ENCODE measurements at places on chromosomes 16 and 17.

GRCh38 chr17:79136596-79136995 lies 62.0 kb downstream of the ENGASE start:
- DNase-seq: no peak

DNA sequence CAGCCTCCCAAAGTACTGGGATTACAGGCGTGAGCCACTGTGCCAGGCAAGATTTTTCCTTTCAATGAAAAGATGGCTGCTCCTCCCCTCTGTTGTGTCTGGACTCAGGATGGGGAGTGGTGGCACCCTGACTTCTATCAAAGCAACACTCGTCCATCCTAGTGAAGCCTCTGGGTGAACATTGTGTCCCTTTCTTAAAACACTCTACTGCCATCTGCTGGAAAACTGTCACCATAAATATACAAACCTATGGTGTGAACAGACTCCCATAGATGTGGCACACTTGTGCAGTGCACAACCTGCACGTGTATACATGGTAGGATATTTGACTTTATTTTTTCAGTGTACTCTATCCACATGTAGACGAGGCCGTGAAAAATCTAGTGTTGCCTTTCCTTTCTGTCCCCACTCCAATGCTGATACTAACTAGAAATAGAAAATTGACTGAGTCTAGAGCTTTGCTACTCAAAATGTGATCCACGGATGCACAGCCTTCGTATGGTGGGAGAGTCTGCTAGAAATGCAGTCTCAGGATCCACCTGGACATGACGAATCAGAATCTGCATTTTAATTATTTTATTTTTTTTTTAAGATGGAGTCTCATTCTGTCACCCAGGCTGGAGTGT lies 55.9 kb upstream of the PLCG2 start:
- no peak for DNase-seq

DNA sequence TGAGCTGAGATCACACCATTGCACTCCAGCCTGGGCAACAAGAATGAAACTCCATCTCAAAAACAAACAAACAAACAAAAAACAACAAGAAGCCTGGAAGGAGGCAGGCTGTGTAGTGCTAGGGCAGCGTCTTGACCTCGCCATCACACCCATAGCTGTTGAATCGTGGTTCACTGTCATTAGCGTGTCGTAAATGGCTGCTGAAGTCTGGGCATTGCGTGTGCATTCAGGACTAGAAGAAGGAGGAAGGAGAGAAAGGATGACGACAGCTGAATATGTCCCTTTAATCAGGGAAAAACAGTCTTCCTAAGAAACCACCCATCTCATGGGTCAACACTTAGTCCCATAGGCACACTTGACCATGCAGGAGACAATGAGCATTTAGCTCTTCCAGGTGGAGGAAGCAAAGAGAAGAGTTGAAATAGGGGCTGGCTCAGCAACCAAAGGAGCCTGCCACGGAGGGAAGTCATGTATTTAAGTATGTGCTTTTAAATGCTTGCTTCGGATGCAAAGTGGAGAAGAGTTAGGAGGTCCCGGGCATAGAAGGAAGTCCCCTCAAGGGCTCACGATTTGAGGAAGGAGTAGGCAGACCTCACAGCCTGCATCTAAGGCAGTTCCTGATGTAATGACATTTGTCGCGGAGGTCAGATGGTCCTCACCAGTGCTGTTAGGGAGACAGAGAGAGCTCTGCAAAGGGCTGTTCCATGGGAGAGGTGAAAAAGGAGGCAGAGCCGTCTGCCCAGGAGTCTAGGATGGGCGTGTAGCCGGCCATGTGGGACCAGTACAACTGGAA lies 8.8 kb downstream of the PRSS22 start:
- no peak for DNase-seq

DNA sequence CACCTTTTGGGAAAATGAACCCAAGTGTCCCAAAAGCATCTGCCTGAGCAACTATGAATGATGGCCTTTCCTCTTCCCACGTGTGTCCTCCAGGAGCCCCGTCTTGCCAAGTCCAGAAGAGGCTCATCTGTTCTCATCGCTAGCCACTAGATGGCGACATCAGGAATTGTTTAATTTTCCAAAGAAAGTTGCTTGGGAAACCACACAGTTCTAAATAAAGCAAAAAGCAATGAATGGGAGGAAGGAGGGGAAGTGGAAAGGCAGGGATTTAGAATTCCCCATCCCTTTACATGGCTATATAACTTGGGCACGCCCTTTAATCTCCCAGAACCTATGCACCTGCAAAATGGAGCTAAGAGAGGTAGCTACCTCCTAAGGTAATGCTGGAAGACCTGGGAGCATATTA lies 9.0 kb upstream of the CDH5 start:
- peak; percentile 69 for DNase-seq

DNA sequence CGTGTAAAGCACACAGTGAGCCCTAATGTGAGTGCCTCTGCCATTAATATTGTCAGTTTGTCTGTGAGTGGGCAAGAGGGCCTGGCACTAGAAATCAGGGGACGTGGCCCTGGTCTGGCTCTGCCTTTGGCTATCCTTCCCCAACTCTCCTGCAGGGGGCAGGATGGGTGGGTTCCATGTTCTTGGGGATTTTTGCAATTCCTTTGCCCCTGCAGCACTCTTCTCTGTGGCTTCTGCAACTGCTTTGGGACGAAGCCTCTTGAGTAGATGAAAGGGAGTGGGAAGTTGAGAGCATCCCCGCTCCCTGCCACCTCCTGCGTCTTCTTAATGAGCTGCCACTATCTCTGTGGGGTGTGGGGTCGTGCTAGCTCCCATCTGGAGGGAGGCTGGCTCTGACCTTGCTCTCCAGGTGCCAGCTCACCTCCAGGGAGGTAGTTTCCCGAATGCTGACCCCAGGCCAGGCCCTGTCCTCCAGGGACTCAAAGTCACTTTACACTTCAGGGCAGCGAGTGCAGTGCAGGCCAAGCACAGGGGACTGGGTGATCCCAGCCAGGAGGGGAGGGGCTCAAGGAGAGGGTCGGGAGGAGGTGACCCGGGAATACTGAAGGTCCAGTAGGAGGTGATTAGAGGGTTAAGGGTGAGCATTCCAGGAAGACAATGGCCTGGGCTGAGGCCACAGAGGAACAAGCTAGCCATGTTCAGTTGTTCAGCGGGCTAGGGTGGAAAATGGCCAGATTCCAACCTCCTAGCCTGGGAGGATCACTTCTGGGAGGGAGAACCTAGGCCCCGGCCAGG lies 121.0 kb upstream of the NLRP1 start:
- no peak for DNase-seq

GRCh38 chr16:20740007-20740883 lies 1.4 kb downstream of the THUMPD1 start:
- DNase-seq: no peak

DNA sequence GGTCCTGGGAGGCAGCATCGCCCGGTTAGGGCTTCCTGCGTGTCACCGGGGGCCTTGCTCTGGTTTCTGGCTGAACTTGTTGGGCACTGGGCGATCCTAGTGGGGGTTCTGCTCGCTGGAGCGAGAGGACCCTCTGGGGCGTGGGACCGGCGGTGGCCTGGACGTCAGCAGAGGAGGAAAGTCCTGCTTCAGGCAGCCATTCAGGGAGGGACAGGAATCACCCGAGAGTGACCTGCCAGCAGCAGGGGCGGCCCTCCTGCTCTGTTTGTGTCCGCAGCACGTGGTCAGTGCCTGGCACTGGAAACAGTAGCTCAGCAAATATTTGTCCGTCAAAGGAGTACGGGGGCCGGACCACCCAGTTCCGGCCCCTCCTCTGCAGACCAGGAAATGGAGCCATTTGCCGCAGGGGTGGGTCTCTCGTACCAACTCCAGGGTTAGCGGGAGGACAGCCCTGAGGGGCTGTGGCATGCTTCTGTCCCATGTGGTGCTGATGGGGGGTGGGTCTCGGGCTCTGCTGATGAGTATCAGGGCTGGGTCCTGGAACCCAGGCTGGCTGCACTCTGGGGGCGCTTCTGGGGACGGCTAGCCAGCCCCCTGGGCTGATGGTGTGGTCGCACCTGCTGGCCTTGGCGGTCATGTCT lies 48.3 kb downstream of the BAIAP2 start:
- DNase-seq: no peak

- no peak for DNase-seq
Observed at GRCh38 chr17:57143361-57143760, 58.3 kb downstream of the AKAP1 start.

DNA sequence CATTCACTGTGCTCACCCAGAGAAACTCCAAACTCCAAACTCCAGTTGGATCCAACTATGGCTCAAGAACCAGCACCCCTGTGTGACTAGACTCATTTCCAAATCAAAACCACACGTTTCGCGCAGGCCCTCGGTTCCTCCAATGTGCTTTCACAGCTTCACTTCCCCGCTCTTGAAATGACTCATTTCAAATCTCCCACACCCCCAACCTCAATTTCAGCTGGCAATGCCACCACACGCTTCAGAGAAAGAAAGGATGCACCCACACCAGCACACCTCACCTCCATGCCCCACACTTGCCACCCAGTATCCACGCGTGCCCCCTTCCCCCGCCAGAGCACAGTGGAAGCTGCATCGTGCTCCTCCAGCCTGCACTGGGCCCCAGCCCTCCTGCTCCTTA lies 9.0 kb downstream of the TMEM92 start:
- no peak for DNase-seq

DNA sequence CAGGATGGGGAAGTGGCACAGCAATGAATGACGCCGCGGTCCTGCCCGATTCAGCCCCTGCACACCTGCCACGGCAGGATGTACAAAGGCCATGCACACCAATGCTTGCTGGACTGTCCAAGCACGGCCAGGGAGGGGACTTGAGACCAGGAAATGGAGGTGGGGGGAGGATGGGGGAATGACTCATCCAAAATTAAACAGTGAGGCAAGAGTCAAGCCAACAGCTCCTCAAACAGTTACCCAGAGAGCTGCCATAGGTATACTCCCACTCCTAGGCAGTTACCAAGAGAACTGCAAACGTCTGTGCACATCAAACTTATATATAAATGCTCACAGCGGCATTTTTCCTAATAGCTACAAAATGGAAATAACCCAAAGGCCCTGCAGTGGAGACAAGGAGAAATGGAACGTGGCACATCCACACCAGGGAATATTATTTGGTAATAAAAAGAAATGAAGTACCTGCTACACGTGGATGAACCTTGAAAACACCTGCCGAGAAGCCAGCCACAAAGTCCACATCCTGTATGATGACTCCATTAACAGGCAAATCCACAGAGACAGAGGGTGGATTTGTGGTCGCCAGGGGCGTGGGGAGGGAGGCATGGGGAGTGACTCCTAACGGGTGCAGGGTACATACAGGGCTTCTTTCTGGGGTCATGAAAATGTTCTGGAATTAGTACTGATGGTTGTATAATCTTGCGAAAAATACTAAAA lies 54.1 kb downstream of the VAC14 start:
- peak; percentile 88 for DNase-seq

GRCh38 chr17:40415390-40415789 lies 2.3 kb downstream of the TOP2A start:
- no peak for DNase-seq

- no peak for DNase-seq
Observed at GRCh38 chr17:9105068-9105868, 84.0 kb downstream of the NTN1 start.

GRCh38 chr17:40130352-40131042 lies 8.7 kb downstream of the MSL1 start:
- no peak for DNase-seq

- no peak for DNase-seq
Observed at GRCh38 chr17:14741491-14741890, 440.6 kb downstream of the HS3ST3B1 start.

- no peak for DNase-seq
Observed at GRCh38 chr17:66230922-66231591, 1.8 kb upstream of the APOH start.

- no peak for DNase-seq
Observed at GRCh38 chr17:37740915-37741314, 3.9 kb downstream of the HNF1B start.

DNA sequence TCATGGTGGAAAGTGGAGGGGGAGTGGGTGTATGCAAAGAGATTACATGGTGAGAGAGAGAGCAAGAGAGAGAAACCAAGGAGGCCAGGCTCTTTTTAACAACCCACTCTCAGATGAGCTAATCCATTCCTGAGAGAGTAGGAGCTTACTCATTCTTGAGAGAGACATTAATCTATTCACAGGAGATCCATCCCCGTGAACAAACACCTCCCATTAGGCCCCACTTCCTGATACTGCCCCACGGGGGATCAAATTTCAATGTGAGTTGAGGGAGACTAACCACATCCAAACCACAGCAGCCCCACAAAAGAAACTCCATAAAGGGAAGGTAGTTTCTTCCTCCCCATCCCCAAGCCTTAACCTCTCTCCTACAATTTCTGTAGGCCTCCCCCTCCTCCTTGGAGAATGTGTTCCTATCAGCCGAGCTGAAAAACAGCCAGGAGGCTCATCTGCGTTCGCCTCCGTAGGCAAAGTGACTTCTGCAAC lies 450.0 kb downstream of the NPIPA7 start:
- DNase-seq: no peak

- no peak for DNase-seq
Observed at GRCh38 chr16:88365244-88365865, 17.4 kb upstream of the ZNF469 start.

DNA sequence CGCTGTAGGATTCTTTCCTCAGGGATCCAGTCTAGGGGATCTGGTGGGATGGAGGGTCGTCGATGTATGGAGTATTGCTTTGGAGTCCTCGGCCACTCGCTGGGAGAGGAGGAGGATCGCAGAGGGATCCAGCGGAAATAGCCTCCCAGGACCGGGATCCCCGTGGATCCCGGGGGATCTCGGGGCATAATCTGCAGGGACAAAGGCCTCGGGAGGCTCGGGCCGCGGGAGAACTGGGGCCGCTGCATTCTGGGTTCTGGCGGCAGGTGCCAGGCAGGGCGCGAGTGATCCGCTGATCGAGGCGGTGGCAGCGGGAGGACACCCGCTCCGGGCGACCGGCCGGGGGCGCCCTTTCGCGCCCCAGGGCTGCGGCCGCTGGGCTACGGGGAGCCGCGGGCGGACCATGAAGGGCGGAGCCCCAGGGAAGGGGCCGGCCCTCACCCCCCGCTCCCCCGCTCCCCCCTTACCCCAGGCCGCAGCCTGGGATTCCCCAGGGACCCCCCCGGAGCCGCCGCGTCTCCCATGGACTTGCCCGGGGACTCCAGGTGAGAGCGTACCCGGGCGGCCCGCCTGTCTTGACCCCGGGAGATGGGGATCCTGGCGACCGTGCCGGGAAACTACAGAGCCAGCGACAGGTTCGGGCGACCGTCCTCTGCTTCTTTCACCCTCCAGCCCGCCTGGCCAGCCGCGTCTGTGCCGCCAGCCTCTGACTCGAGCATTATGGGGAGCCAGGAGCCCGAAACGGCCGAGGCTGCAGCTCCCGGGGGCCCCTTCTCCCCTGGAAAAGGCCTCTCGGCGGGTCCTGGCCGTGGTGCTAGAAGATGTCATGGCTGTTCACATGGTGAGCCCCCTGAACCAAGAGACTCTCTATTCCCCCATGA lies 604 bp downstream of the PRR14 start:
- DNase-seq: no peak

GRCh38 chr16:67391424-67392300 lies 1.6 kb downstream of the TPPP3 start:
- no peak for DNase-seq

DNA sequence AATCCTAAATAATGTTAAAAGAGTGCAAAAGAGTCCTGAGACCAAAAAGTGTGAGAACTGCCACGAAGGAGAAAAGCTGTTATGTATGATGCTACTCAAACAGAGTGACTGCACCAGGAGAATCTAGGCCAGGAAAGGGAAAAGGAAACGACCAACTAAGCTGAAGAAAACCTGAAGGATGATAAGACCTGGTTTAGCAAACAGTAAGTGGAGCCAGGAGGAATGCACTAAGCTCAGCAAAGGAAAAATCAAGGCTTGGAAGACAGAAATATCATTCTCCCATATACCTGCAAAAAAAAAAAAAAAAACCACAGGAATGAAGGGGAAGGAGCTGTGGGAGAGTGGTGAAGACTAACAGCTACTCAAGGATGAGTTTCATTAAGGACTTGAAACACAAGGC lies 21.1 kb downstream of the CMC2 start:
- DNase-seq: no peak

All from HFF-Myc (cell line).